Fibroblast of skin of right biceps (primary cell): ENCODE measurements at places on chromosomes 16 and 17.

DNA sequence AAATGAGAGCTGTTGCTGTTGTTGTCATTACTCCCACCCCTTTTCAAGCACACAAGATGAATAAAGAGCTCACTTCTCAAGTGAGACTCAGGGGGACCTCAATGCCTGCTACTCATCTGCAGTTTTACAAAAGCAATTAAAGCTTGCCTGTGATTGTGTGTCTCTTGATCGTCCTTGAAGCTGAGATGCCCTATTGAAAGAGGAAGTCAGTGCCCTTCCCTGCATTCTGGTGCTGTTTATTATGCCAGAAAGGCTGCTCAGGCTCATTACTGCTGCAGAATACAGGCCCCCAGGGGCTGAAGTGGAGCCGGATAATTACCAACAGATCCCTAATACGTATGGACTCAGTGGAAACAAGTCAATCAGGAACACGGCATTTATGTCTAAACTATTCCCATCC is 147.2 kb downstream of the HS3ST2 start:
- no peak for DNase-seq

DNA sequence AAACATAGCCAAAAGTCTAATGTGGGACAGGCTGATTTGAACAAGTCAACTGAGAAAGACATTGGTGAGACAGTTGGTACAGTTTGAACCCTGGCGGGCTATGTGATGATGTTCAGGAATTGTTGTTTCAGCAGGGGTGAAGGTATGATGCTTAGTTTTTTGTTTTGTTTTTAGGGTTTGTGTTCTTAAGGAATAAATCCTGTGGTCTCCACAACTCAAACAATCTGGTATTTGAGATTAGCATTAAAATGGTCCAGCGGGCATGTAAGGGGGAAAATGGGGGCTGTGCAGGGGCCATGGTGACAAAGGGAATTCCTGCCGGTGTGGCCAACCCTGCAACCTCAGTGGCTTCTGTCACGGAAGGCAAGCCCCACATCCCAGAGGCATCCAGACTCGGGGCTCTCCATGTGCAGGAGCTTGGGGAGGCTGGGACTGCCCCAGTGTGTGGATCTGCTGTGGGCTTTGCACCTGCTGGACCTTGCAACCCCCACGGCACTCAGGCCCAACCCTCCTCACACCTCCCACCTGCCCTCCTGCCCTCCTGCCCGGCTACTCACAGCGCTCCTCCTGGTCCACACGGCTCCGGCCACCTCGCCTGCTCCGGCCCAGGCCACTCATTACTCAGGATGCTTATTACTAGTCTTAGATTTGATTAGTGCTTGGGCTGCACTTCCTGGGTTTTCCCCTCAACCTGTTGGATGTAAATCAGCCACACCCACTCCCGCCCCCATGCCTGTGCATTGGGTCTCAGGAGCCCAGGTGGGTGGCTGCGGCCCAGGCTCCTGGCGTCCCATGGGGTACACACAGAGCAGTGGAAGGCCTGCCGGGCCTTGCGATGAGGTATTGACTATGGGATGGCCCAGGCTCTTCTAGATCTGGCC is at the start of gene TNFRSF13B:
TNFRSF13B (minus strand) TSS at position 661 of the 881 bp plus-strand sequence; CDS start at position 618, 43 bp downstream.
- no peak for DNase-seq

DNA sequence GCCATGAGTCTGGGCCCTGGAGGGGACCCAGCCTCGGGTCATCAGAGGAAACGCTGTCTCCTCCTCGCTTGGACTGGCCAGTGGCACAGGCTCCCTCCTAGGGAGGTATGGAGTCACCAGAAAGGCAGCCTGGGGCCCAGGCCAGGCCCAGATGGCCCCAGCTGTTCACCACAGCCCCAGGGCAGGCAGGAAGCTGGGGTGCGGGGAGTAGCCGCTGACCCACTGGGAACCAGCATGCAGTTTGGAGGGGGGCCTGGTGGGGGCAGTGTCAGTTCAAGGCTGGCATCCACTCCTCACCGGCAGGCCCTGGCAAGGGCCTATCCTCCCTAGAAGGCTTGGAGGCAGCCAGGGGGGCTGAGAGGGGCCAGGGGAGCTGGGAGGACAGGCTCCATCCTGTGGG is 48.8 kb downstream of the SDK2 start:
- peak; percentile 2 for DNase-seq

GRCh38 chr17:65664266-65664665 is 102.8 kb upstream of the AXIN2 start:
- peak; percentile 56 for DNase-seq

GRCh38 chr16:78097548-78097947 is 1.9 kb upstream of the WWOX start:
- no peak for DNase-seq

- DNase-seq, result no peak
These were observed 13.7 kb downstream of the DNAH17 start for GRCh38 chr17:78563189-78564145.

DNA sequence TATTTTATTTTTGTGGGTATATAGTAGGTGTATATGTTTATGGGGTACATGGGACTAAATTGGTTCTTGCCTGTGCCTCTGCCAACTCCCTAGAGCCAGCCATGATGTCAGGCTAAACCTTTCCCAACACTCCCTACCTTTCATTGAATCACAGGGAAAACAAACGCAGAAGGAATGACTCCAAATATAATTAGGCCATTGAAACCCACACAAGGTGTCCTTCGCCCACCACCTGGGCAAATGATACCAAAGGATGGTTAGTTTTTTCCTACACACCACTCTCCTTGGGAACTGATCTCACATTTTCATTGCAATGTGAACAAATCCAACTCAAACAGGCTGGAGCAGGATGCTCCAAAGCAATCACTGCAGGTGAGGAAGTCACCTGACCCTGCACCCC is 27.5 kb downstream of the WSB1 start:
- no peak for DNase-seq

GRCh38 chr17:61389670-61390478 is 9.8 kb upstream of the TBX2 start:
- no peak for DNase-seq

- DNase-seq, result no peak
These were observed 91.6 kb upstream of the C17orf78 start for GRCh38 chr17:37284191-37284590.

DNA sequence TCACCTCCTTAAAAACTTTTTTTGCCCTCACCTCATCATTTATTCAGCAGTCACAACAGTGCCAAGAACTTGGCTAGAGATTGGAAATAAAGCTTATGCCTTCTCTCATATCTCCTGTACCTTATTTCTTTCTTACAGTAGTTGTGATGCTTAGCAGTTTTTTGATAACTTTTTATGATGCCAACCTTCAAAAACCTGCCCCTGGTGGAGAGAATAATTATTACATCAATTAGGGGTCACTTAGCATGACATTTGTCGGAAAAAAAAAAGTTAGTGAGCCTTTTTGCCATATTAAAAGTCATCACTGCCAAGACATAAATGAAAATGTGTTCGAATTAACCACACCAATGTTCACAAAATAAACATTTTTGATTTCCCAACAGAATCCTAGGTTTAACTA is 296.6 kb downstream of the WWOX start:
- no peak for DNase-seq

DNA sequence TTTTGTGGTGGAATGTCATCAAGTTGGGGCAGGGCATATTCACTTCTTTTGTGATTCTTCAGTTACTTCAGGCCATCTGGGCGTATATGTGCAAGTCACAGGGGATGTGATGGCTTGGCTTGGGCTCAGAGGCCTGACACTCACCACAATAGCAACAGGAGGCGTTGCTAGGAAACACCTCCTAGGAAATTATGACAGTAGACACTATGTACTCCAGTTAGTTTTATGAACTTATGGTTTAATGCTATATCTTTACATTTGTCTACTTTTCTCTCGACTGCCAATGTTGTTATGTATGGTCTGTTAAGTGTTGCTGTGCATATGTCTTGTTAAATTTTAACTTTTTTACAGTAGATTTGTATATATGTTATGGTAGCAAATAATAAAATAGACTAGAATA is 788.7 kb upstream of the GOT2 start:
- no peak for DNase-seq

DNA sequence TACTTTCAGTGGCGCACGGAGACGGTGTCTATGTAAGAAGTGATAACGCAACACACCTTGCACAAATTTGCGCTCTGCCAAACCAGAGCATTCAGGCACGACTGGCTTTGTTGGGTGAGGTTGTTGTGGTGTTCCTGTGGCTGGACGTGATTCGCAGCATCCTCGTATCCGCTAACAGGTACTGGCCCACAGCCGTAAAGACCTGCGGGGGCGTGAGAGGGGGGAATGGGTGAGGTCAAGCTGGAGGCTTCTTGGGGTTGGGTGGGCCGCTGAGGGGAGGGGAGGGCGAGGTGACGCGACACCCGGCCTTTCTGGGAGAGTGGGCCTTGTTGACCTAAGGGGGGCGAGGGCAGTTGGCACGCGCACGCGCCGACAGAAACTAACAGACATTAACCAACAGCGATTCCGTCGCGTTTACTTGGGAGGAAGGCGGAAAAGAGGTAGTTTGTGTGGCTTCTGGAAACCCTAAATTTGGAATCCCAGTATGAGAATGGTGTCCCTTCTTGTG is 510.9 kb downstream of the KCNJ18 start:
- no peak for DNase-seq

GRCh38 chr16:9389543-9390207 is 298.2 kb downstream of the HAPSTR1 start:
- DNase-seq, result no peak

- no peak for DNase-seq
These were observed 1.8 kb downstream of the CCR7 start for GRCh38 chr17:40563220-40564052.

GRCh38 chr16:25060920-25061319 is 45.8 kb upstream of the ARHGAP17 start:
- no peak for DNase-seq

- DNase-seq, result no peak
These were observed 69.5 kb downstream of the PARN start for GRCh38 chr16:14560523-14560922.

DNA sequence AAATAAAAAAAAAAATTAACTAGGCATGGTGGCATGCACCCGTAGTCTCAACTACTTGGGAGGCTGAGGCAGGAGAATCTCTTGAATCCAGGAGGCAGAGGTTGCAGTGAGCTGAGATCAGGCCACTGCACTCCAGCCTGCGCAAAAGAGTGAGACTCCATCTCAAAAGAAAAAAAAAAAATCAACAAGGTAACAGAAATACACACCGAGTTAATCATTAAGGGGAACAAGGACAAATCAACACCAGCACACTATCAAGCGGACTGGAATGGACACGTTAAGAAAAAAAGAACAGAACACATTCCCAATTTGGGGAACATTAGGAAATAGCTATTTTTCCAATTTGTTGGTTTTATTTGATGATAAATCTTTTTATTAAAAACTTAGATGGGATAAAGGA is 28.4 kb upstream of the GLG1 start:
- no peak for DNase-seq

GRCh38 chr16:74064120-74064735 is 232.4 kb upstream of the PSMD7 start:
- peak; percentile 17 for DNase-seq

GRCh38 chr17:49624896-49625295 is 49.2 kb downstream of the NXPH3 start:
- peak; percentile 54 for DNase-seq

- no peak for DNase-seq
These were observed 120.7 kb upstream of the GSE1 start for GRCh38 chr16:85492295-85492864.

DNA sequence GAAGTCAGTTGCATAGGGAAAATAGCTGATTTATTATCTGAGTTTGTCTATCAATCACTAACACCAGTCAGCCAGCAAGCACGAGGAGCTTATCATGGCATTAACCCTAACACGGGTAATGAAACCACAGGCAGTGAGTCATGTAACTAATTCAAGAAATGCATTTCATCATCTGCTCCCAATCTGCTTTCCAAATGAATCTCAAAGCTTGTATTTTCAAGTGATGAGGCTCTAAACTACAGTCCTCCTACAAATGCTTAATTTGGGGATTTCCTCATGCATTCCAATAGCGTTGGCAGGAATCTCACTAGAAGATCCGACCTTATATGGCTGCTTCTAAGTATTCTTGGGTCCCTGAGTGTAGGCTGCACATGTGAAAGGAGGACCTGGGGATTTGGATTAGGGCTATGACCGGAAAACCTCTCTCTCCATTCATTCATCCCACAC is 118.4 kb upstream of the HSBP1 start:
- peak; percentile 99 for DNase-seq

GRCh38 chr17:9192010-9192409 is 170.7 kb downstream of the NTN1 start:
- DNase-seq, result peak; percentile 32

- DNase-seq, result no peak
These were observed 7.0 kb downstream of the ZC3H18 start for GRCh38 chr16:88577166-88577565.

GRCh38 chr16:11407047-11407982 is 62.1 kb downstream of the RMI2 start:
- peak; percentile 66 for DNase-seq

DNA sequence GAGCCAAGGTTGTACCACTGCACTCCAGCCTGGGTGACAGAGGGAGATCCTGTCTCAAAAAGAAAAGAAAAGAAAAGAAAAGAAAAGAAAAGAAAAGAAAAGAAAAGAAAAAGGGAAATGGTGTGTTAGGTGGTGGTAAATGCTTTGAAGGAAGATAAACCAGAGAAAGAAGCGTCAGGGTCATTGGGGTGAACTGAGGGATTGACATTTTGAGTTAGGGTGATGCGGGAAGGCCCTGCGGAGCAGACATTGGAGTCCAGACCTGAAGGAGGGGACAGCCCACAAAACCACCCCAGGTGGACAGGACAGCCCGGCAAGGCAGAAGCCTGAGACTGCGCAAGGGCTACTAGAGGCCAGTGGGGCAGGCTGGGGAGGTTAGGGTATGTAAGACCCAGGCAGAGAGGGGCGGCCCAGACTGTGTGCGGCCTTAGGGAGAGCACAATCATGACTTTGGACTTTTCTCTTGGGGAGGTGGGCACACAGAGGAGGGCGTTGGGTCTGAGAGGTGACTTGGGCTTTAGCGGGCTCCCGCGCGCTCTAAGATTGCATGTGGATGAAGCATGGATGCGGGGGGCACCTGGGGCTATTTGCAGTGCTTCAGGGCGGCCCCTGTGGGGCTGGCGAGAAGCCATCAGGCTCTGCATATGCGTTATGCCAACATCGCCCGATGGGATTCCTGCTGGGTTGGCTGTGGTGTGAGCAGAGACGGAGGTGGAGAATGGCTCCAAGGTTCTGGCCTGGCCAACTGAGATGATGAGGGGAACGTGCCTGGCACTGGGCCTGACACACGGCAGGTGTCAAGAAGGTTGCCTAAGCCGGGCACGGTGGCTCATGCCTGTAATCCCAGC is 3.3 kb upstream of the GAA start:
- DNase-seq, result no peak

DNA sequence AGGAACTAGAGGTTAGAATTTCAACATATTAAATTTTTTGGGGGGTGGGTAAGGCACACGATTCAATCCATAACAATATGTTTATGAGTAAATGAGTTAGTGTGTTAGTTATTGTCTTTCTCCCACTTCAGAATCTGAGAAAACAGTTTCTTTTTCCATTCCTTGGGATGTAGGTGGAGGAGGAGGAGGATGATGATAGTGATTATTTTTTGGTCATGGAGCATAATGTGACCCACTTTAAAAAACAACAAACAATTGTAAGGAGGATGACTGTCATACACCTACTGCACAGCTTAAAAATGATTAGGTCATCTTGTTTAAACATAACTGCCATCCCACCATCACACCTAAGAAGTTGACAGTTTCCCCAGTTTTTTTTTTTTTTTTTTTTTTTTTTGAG is 148.7 kb downstream of the CDRT15L2 start:
- no peak for DNase-seq

GRCh38 chr17:28367641-28368305 is 2.3 kb downstream of the VTN start:
- DNase-seq, result no peak
